ENCODE measurements at places on chromosomes 6 and 20.

GRCh38 chr20:4304601-4305000 is 289.2 kb upstream of the RNF24 start:
- peak; percentile 5 for DNase-seq

DNA sequence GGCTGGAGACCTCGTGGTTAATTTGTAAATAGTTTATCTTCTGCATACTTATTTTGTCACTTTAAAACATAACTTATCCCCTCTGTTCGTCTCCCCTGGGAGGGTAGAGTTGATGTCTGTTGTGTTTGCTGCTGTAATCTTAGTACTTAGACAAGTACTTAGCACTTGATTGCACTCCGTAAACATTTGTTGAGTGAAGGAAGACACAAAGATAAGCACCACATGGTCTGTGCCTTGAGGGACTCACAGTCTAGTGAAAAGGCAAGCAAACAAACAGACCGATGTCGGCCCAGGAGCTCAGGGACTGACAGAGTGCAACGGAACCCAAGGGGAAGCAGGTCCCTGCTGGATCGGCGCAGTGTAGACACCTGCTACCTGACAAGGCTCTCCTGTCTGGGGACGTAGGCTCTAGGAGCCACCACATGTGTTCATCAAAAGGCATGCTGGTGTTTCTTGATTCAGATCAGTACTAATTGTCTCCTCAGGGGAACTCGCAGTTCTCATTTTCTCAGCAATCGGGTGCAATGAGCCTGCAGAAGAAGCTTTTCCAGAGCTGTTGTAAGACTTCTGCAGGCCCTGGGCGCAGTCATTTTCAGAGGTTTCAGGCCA is 31.4 kb downstream of the EDN3 start:
- no peak for DNase-seq

DNA sequence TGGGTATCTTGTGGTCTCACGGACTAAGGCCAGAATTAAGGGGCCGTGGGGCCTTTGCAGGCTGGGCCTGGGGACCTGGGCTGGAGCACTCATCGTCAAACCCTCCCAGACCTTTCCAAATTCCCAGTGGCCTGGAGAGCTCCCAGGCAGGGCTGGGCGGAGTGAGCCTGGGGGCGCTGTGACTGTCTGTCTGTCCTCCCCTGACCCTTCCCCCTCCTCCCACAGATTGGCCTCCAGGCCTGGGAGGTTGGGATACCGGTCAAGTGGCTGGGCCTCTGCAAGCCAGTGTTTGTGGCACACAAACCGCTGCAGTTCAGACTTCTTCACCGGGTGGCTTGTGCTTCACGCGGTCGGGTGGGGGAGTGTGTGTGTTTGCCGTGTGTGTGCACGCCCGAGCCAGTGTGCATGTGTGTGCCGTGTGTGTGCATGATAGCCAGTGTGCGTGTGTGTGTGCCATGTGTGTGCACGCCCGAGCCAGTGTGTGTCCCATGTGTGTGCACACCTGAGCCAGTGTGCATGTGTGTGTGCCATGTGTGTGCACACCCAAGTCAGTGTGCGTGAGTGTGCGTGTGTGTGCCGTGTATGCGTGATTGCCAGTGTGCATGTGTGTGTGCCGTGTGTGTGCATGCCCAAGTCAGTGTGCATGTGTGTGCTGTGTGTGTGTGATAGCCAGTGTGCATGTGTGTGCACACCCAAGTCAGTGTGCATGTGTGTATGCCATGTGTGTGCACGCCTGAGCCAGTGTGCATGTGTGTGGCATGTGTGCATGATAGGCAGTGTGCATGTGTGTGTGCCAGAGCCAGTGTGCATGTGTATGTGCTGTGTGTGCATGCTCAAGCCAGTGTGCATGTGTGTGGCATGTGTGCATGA is 6.3 kb downstream of the RBBP8NL start:
- DNase-seq, result no peak

DNA sequence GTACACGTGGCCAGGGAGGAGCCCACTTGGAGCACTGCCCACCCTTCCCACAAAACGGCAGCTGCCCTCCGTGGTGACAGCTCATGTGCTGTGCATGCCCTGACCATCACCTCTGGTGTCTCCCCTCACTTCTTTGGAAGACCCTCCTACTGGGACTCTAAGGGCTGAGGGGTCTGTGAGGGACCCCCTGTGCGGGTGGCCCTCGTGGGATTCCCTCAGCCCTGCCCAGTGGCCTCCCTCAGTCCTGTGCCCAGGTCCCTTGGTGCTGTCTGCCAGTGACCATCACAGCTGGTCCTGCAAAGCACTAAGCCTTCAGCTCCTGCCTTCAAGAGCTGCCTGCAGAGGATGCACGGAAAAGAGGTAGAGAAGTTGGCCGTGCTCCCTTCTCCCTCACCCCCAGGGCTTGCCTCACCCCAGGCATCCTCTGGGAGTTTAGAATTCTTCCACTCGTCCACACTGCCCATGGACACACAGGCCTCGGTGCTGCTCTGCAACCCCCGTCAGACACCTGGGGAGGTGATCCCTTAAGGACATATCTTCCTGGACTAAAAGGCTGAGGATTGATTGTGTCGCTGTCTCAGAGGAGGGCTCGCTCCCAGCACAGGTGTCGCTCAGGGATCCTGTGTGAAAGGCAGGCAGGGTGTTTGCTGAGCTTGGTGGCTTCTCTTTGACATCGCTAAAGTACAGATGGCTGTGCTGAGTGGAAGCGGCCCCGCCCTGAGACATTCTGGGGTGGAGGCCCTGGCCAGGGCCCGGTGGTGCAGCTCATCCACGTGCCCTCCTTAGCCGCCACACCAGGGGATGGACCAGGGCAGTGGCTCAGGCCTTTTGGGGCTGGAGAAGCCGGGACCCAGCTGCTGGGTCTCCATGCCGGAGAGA is 119.5 kb upstream of the FRMD1 start:
- DNase-seq, result peak; percentile 7

- no peak for DNase-seq
Measured at GRCh38 chr6:120935908-120936307, 398.4 kb downstream of the TBC1D32 start.

GRCh38 chr6:43495409-43495941 is 14.7 kb downstream of the LRRC73 start:
- DNase-seq, result no peak

DNA sequence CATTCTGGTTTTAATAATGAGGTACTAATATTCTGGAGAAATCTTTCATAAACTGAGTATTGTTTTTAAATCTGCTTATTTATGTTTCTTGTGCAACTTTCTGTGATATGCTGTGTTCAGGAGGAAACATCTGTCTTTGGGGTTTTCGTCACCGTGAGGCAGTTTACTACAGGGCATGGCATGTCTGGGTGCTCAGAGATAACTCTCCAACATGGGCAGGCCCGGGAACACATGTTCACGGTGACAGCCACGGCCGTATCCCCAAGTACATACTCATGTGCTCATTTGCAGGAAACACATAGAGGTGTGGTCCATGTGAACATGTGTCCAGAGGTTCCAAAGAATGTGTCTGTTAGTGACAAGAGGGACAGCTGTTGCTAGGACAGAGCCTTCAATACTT is 62.1 kb upstream of the CNKSR3 start:
- no peak for DNase-seq

DNA sequence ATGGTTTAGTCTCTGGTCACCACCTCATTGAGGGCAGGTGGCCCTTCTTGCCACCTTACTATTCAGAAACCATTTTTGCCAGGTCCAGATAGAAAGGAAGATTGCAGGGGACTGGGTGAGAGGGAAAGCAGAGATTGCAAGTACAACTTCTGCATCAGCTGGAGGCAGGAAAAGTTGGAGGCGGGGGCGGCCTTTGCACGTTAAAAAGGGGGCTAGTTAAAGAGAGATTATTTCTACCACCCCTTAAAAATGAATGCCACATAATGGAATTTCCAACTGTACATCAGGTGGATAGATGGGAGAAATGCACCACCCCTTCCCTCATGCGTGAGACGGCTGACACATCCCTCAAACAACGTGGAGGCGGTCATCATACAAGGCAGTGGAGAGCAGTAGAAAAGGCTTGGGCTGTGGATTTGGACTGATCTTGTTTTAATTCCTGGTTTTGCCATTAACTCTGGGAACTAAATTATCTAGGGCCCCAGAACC is 95.4 kb upstream of the CNKSR3 start:
- no peak for DNase-seq

DNA sequence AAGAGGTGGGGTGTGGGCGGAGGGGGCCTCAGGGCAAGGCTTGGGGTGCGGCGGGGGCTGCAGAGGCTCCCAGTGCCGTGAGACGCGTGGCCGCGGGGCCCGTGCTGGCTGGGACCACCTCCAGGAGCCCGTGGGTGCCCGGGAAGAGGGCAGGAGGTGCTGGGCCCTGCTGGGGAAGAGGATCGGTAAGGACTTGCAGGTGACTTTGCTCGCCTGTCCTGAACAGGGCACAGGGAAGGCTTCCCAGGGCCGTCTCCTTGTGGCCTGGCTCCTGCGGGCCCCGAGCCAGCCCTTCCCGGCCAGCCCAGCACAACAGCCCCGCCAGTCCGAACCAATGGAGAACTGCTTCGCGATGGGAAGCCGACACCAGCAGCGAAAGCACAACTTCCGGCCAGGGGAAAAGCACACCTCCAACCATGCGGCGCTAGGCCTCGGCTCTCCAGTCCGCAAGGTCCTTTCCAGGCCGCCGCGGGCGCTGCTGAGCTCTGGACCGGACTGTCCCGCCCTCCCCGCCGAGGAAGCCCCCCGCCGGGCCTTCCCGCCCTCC is 32.3 kb downstream of the IRF4 start:
- no peak for DNase-seq

GRCh38 chr6:52787917-52788316 is 15.7 kb downstream of the GSTA1 start:
- no peak for DNase-seq

- DNase-seq, result no peak
Measured at GRCh38 chr20:25304025-25304549, 56.2 kb downstream of the PYGB start.

GRCh38 chr20:63005365-63005861 is 1.4 kb downstream of the BHLHE23 start:
- no peak for DNase-seq

DNA sequence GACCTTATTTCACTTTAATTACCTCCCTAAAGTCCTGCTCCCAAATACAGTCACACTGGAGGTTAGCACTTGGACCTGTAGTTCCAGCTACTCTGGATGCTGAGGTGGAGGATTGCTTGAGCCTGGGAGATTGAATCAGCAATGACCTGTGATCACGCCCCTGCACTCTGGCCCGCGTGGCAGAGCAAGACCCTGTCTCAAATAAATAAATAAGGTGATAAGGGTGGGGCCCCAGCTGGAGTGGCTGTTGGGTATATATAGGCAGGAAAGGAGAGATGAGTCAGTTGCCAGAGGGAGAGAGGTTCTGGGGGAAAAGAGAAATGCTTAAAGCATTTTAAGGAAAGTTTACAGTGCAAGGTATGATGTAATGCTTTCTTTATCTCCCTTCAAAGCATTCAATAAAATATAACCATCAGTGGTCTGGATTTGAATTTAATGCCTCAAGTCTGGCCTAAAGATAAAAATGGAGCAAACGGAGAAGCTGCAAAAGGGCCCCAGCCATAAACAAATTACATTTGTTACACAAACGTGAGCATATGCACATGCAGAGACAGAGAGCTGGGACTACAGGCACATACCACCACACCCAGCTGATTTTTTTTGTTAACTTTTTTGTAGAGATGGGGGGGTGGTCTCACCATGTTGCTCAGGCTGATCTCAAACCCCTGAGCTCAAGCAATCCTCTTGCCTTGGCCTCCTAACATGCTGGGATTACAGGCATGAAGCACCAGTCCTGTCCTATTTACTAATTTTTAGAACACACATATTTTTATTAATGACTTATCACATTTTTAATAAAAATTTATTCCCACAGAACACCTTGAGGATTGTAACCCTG is 6.1 kb upstream of the PM20D2 start:
- no peak for DNase-seq

Measured in head of caudate nucleus (tissue), 42 donors.